Activated CD4-positive, alpha-beta T cell treated with anti-CD3 and anti-CD28 coated beads, Interleukin-2, amount 10 ng/mL, durations not matched to agents 24 days and 14 days (primary cell): ENCODE measurements at places on chromosomes 2 and 18. TPM values are rescaled to one million over a fixed set of nuclear protein-coding genes. Genes with fewer than 3 reads are reported as not detected.
A peak's percentile ranks its signal among the peaks of the same experiment; 100 is the strongest.

DNA sequence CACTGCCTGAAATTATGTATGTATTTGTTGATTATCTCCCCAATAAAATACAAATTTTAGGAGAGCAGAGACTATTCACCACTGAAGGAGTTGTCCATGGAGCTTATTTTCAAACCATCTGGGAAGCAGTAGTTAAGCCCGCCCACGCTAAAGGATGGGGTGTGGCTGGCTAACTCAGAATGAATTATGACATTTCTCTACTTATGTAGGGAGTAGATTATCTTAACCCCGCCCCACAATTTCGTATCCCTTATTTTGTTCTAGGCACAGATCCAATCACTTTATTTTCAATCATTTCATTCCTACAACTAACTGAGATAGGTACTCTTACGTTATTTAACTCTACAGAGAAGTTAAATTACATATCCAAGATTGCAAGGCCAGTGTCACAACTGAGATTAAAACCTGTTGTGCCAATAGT is 1.4 kb upstream of the LAPTM4A start:
- H3K4me3 ChIP-seq, result no peak overlapping the region
- no peak overlapping the region for H3K27ac ChIP-seq

DNA sequence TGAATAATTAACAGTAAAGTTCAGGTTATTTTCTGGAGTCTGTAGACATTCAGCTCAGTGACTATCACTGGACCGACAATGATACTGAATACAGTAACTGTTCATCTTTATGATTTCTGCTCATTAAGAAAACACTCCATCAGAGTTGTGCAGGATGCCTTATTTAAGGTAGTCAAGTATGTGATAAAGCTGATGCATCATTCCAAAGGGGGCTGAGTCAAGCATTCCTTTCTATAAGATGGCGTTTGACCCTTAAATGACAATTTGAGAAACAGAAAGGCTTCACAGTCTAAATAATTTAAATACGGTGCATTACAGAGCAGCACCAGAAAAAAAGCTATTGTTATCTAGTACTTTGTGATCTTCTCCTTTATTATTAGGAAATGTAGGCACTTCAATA is 131.1 kb downstream of the CDH2 start:
- H3K4me1 ChIP-seq, result no peaks in the 10 kb centered on the region
- no peak overlapping the region for H3K27ac ChIP-seq
- H3K27me3 ChIP-seq, result no peaks in the 10 kb centered on the region
- no peak for DNase-seq
- no peak overlapping the region for H3K4me3 ChIP-seq
- H3K36me3 ChIP-seq, result no peaks in the 10 kb centered on the region

DNA sequence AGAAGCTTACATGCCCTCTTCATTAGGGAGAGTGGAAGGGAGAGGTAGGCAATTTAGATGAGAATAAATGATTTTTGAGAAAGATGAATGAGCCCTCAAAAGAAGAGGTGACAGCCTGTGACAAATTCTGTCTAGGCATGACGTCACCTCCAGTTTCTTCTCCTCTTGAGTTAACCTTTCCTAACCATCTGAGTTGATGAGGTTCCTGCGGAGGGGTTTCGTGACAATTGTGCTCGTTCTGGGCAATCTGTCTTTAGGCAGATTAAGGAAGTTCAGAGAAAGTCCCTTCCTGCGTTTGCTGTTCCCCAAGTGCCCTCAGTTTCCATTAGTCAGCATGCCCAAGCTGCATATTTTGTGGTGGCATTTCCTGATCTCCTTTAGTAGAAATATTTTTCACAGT is 640.2 kb upstream of the SYT4 start:
- H3K27ac ChIP-seq, result no peak overlapping the region
- H3K27me3 ChIP-seq, result no peaks in the 10 kb centered on the region
- no peaks in the 10 kb centered on the region for H3K4me1 ChIP-seq
- no peak for DNase-seq

GRCh38 chr18:42183746-42184145 is 228.7 kb downstream of the PIK3C3 start:
- no peak overlapping the region for H3K27ac ChIP-seq
- H3K4me1 ChIP-seq, result no peaks in the 10 kb centered on the region
- no peaks in the 10 kb centered on the region for H3K36me3 ChIP-seq
- no peak overlapping the region for H3K4me3 ChIP-seq
- H3K27me3 ChIP-seq, result peaks cover 2% of the 10 kb centered on the region

GRCh38 chr2:32277674-32278477 is at the start of gene YIPF4:
YIPF4 (plus strand) TSS chr2:32277904; CDS start chr2:32278156, 252 bp downstream.
- H3K4me1 ChIP-seq, result peaks cover 18% of the 10 kb centered on the region
- peaks cover 7% of the 10 kb centered on the region for H3K27me3 ChIP-seq
- peak within 1 kb of the TSS; percentile 89 for H3K27ac ChIP-seq
- peak; percentile 97 for DNase-seq
- H3K36me3 ChIP-seq, result peaks cover 13% of the 10 kb centered on the region

GRCh38 chr18:38413193-38413592 is 847.6 kb upstream of the CELF4 start:
- no peak for DNase-seq
- H3K4me1 ChIP-seq, result no peaks in the 10 kb centered on the region
- no peaks in the 10 kb centered on the region for H3K36me3 ChIP-seq
- H3K27ac ChIP-seq, result no peak overlapping the region
- no peaks in the 10 kb centered on the region for H3K27me3 ChIP-seq
- no peak overlapping the region for H3K4me3 ChIP-seq

DNA sequence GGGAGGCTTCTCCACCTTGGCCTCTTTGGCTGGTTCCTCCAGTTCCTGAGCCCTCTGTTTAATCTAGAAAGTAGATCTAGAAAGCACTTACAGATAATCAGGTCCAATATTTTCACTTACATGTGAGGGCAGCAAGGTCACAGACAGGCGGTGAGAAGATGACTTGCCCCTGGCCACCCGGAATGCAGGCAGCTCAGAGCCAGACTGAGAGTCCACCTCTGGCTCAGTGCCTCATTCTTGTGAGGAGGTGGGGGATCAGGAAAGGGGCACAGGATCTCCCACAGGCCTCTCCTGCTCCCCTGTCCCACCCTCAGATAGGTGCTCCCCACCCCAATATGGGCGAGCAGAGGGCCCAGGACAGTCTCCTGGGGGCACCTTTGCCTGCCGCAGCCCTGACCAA is 5.8 kb downstream of the WNT6 start:
- H3K27ac ChIP-seq, result no peak overlapping the region
- H3K4me1 ChIP-seq, result peaks cover 3% of the 10 kb centered on the region
- no peak for DNase-seq
- peaks cover 71% of the 10 kb centered on the region for H3K27me3 ChIP-seq
- H3K4me3 ChIP-seq, result no peak overlapping the region
- no peaks in the 10 kb centered on the region for H3K36me3 ChIP-seq

DNA sequence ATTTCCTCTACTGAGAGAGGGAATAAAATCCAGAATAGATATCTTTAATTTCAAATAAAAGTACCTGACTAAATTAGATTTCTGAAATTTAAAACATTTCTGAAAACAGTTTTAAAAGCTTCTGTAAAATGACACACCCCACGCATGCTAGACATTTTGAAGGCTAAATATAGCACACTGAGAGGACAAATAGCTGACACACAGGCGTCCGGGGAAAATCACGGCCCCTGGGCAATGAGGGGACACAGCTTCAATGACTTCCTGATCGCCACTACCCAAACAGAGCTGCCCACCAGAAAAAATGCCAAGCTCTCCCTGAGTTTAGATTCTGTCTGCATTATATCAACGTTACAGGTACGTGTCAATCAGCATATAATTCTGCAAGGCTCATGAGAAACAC is 10.9 kb downstream of the TBC1D8 start:
- DNase-seq, result no peak
- H3K4me1 ChIP-seq, result no peaks in the 10 kb centered on the region
- no peaks in the 10 kb centered on the region for H3K36me3 ChIP-seq
- H3K27me3 ChIP-seq, result peaks cover 8% of the 10 kb centered on the region
- no peak overlapping the region for H3K4me3 ChIP-seq
- no peak overlapping the region for H3K27ac ChIP-seq

- DNase-seq, result no peak
- peaks cover 4% of the 10 kb centered on the region for H3K4me1 ChIP-seq
- no peak overlapping the region for H3K4me3 ChIP-seq
- H3K27ac ChIP-seq, result no peak overlapping the region
Observed at GRCh38 chr18:12290086-12290485, 18.0 kb upstream of the TUBB6 start.

- no peak for DNase-seq
- H3K4me1 ChIP-seq, result peaks cover 17% of the 10 kb centered on the region
- peak overlapping the region; percentile 12 for H3K27ac ChIP-seq
Observed at GRCh38 chr2:148814860-148815419, 60.1 kb upstream of the KIF5C start.

GRCh38 chr2:216845426-216845825 is 14.4 kb downstream of the TNP1 start:
- H3K27me3 ChIP-seq, result no peaks in the 10 kb centered on the region
- no peaks in the 10 kb centered on the region for H3K36me3 ChIP-seq
- H3K4me1 ChIP-seq, result peaks cover 8% of the 10 kb centered on the region
- DNase-seq, result no peak

DNA sequence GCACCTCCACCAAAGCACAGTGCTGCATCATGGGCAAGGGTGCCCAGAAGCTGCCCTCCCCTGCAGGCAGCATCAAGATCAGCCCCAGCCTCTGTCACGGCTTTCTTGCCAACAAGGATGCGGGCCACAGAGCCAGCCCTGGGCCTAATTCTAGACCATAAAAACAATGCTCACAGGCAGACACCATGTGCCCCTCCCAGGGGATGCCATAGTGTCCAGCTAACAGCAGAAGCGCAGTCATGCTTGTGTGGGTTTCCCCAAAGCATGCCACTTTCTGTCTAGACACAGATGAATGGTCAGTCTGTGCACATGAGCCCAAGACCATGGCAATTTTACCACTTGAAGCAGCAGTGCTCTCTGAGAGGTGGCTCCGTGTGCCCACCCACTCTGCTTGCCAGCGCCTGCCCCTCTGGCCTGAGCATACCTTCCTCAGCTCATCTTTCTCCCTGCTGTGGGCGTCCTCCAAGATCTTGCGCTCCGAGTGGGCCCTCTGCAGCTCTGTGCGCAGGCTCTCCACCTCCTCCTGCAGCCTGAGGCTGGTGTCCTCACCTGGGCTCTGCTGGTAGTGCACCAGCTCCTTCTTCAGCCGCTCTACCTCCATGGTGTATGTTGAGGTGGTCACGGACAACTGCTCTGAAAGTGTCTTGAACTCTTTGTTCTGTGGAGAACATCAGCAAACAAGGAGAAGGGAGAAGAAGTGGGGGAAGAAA is 81.3 kb upstream of the ACAA2 start:
- peaks cover 2% of the 10 kb centered on the region for H3K4me1 ChIP-seq
- no peak for DNase-seq
- H3K36me3 ChIP-seq, result no peaks in the 10 kb centered on the region
- H3K27ac ChIP-seq, result no peak overlapping the region
- no peak overlapping the region for H3K4me3 ChIP-seq
- peaks cover 4% of the 10 kb centered on the region for H3K27me3 ChIP-seq

DNA sequence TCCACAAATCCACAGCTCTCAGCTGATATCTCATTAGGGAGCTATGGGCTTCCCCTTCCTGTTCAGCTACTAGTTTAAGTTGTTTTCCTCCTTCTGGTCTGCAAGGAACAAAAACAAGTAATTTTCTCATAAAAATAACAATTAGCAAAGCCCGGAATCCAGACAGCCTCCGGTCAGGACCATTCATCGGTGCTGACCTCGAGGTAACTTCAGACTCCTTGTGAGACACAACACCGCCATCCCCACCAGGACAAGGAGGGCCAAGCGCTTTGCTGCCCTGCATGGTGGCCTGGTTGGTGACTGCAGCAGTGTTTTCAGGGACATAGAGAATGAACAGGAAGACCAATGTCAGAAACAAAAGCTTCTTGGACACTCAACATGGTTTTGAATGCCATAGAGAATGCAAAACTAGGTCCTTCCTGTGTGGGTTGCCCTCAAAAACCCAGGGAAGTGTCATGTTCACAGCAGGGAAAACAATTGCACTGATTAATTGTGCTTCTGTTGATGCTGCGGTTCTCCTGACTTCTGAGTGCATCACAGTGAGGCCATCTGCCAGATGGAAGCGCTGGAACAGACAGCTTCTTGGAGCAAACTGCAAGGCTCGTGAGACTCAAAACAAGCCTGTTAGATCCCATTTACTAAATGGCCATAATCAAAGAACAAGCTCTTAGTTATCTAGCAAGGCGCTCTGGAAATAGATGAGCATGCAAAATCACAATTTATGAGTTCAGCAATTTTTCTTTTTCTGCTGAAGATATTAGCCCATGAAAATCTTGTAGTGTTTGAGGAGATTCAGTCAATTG is 77.1 kb downstream of the HS1BP3 start:
- no peaks in the 10 kb centered on the region for H3K36me3 ChIP-seq
- no peak overlapping the region for H3K27ac ChIP-seq
- H3K27me3 ChIP-seq, result no peaks in the 10 kb centered on the region
- no peak overlapping the region for H3K4me3 ChIP-seq
- H3K4me1 ChIP-seq, result peaks cover 34% of the 10 kb centered on the region

DNA sequence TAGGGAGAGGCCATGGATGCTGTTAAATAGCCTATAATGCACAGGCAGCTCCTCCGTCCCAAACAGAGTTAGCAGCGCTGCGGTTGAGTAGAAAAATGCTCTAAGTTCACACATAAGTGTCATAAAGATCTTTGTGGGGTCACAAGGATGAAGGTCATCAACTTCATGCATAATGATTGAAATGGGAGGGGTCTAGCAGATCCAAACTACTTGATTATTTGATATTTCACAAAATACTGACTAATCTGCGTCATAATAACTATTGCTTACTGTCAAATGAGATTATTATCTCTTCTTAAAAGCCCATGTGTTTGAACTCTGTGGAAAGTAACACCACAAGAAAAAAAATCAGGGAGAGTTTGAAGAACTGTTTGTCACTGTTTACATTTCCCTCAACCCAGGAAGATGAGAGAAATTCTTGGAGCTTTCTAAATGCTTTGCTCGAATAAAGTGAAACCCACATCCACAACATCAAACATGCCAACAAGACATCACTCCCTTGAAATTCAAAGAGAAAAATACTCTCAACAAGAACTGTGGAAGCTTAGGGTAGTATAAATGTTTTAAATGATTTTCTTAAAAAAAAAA is 50.5 kb upstream of the CREB1 start:
- H3K4me1 ChIP-seq, result peaks cover 19% of the 10 kb centered on the region
- no peak overlapping the region for H3K27ac ChIP-seq
- peaks cover 2% of the 10 kb centered on the region for H3K27me3 ChIP-seq

GRCh38 chr2:18900691-18901141 is 311.3 kb upstream of the NT5C1B start:
- no peak overlapping the region for H3K4me3 ChIP-seq
- H3K36me3 ChIP-seq, result no peaks in the 10 kb centered on the region
- no peak for DNase-seq
- H3K27me3 ChIP-seq, result no peaks in the 10 kb centered on the region

DNA sequence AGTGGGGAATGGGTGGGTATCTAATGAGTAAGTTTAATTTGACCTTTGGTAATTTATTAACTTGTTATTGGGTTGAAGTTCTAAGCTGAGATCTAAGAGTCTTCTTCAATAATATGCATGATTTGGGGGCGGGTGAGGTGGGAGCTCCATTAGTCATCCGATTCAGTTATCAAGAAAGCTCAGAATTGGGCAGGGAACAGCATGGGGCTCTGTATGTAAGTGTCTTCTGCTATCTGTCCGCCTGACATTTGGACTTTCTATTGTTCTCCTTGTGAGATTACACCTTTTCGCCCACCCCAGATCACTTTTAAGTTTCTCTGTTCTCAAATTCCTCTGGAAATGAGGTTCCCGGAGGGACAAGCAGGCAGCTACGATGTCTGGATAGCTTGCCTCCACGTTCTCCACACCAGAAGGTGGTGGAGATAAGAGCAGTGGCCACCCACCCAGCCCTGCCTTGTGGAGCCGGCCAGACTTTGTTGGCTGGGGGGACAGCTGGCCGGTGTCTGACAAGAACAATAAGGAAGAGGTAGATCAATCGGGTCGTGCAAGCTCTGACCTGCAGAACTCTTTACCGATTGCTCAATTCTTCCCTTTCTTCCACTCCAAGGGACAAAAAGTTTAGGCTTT is 75.5 kb upstream of the GATA6 start:
- no peak overlapping the region for H3K4me3 ChIP-seq
- no peaks in the 10 kb centered on the region for H3K36me3 ChIP-seq
- H3K27ac ChIP-seq, result no peak overlapping the region

The CHRNA1 gene
- total RNA-seq, result not detected in 2 replicates

The ITGB6 gene
- not detected in 2 replicates for total RNA-seq

The TAF4B gene
- 17.5 and 17.8 TPM in 2 replicates for total RNA-seq

The MDH1B gene
- total RNA-seq, result 0.12 and 0.47 TPM in 2 replicates

The EFHD1 gene
- 0.31 and 0.49 TPM in 2 replicates for total RNA-seq
